Fibroblast of skin of right biceps (primary cell): ENCODE measurements at places on chromosomes 12 and 14.

GRCh38 chr14:99188731-99189191 lies 83.2 kb downstream of the BCL11B start:
- no peak for DNase-seq

DNA sequence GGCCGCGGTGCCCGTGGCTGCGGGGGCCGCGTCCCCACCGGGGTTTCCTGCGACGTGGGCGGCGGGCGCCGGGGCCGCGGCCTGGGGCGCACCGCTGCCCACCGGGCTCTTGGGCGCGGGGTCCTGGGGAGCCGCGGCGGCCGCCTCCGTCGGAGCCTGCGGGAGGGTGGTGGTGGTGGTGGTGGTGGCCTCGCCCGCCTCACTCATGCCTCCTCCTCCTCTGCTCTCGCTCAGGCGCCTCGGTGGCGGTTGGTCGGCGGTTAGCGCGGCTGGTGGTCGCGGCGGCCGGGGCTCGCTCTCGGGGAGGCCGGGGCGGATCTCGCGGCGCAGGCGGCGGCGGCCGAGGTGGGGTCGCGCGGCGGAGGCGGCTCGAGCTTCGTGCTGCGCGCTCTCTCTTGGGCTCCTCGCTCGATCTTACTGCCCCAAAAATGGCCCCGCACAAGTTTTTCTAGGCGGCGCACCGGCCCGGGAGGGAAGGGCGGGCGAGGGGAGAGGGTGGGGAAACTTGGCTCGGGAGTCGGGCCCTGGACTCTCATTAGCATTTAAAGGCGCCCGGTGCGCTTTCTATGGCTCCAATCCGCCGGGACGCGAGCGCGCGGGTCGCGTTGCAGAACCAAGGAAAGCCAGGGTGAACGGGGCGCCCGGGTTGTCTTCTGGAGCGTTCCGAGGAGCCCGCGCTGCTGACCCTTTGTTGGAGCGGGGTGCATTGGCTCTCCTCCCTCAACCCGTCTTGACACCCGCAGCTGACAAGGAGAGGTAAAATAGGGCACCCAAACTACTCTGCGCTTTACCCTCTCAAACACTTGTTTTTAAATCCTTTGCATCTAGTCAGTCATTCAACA lies at the start of gene YBX3:
Gene YBX3, minus strand, starts transcription at position 419 of the 842 bp plus-strand sequence. Its CDS starts 212 bp downstream, at position 207.
- peak; percentile 81 for DNase-seq

- DNase-seq = no peak
Observed at GRCh38 chr12:40864891-40865290, 172.7 kb downstream of the CNTN1 start.

- DNase-seq = peak; percentile 65
Observed at GRCh38 chr12:93243689-93244513, 133.8 kb upstream of the NUDT4 start.

DNA sequence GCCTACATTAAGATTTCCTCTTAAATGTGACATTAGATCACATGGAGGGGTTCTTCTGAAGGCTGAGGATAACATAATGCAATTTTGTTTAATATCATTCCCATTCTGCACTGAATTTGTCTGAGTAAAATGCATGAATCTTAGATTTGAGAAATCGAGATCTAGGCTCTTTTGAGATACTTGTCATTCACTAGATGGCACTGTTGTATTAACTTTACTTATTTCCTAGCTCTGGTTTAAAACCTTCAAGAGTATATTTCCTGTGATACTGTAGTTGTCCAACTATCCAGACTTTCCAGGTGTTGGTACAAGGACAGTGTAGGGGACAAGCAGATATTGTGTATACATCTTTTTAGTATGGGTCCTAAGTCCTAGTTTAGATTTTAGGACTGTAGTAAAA lies 91.7 kb upstream of the SEL1L start:
- peak; percentile 1 for DNase-seq

- no peak for DNase-seq
Observed at GRCh38 chr14:36423430-36423829, 96.6 kb downstream of the NKX2-1 start.
